ENCODE measurements at places on chromosomes 6 and 20. TPM values are rescaled to one million over a fixed set of nuclear protein-coding genes. Genes with fewer than 3 reads are reported as not detected.

Gene CLVS2
- total RNA-seq: not detected

Gene TREM1
- total RNA-seq: not detected

Gene ADAM33
- total RNA-seq: not detected

Gene MYLK4
- total RNA-seq: 1.1 TPM

Gene SHLD1
- 5.9 TPM for total RNA-seq

Gene EDEM2
- 28.6 TPM for total RNA-seq
